H9 (cell line): ENCODE measurements at places on chromosomes 12 and 14. TPM values are rescaled to one million over a fixed set of nuclear protein-coding genes. Genes with fewer than 3 reads are reported as not detected.
A peak's percentile ranks its signal among the peaks of the same experiment; 100 is the strongest.

The OR10AD1 gene
- total RNA-seq = not detected in 2 replicates

DNA sequence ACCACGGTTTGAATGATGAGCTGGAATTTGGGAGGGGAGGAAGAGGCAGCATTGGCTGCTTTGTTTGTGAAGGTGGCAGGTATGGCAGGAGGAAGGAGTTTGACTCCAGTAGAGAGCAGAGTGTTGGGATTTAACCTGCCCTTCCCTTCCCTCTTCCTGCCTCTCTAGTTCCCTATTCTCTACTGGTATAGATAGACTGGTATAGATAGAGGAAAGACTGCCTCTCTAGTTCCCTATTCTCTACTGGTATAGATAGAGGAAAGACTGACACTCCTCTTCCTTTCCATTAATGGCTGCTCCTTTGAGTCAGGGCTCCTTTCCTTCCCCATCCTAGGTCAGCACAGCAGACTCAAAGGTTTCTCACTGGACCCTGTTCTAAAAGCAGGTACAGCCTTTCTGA, 8.4 kb upstream of the SYCP3 start:
- DNase-seq = no peak

The NDRG2 gene
- total RNA-seq = 18.1 and 20.6 TPM in 2 replicates

The PLCZ1 gene
- total RNA-seq = not detected in 2 replicates

The ZNF740 gene
- 41.2 and 47.2 TPM in 2 replicates for total RNA-seq

GRCh38 chr12:56020423-56021184, at the start of gene IKZF4:
Gene IKZF4, plus strand, starts transcription at chr12:56021043. Its CDS starts 451 bp downstream, at chr12:56021494.
- DNase-seq = peak; percentile 87

The LMNTD1 gene
- not detected in 2 replicates for total RNA-seq

DNA sequence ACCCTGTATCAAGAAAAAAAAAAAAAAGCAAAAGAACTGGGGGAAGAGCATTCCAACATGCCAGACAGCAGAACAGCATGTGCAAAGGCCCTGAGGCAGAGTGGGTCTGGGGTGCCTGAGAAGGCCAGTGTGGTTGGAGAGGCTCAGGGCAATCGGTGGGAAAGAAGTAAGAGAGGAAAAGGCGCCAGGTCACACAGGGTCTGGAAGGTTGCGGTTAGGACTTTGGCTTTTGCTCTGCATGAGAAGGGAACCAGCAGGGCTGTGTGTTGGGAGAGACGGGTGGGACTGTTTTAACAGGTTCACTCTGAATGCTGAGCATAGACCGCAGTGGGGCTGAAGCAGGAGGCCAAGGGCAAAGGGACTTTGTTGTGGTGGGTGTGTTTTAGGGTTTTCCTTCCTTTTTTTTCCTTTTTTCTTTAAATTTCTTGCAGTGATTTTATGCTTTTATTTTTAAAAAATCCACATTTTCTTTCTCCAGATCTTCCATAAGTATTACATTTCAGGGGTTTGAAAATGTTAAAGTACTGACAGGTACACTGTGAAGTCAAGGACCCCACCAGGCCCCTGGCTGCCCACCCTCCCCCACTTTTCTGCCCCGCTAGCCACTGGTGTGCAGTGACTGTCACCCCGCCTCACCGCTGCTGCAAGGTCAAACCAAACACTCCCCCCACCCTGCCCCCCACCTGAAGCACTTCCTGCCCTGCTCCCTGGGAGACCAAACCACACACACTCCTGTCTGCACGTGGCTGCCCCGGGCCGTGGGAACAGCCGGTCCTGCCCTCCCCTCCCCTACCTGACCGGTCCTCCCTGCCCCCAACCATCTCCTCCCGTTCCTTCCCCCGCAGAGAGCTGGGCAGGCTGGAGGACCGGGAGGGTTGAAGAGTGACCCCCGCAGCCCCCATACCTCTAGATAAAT, 30.0 kb downstream of the DTX1 start:
- no peak for DNase-seq

GRCh38 chr14:99564256-99564925, 39.6 kb downstream of the CCDC85C start:
- no peak for DNase-seq

DNA sequence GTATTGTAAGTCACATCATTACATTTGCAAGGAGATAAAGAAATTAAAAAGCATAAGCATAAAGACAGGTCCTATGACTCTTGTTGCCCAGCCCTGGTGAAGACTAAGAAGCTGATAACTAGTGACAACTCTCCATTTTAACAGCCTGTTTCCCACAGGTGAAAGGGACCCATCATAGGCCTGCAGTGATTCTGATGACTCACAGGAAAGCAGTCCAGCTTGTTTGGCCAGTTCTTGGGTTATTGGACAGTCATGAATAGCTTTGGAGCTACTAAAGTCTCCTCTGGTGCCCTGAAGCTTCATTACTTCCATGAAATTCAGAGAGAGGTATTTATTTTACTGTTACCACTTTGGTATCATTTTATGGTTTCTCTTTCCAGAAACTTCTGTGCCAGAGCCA, 55.5 kb upstream of the DYRK2 start:
- no peak for DNase-seq

GRCh38 chr12:117517219-117517739, 155.9 kb upstream of the NOS1 start:
- no peak for DNase-seq

The P2RX2 gene
- total RNA-seq = 1.8 and 2.2 TPM in 2 replicates

The ARHGAP9 gene
- 3.7 and 4.4 TPM in 2 replicates for total RNA-seq

GRCh38 chr12:89883630-89884389, 175.2 kb upstream of the ATP2B1 start:
- DNase-seq = peak; percentile 59

DNA sequence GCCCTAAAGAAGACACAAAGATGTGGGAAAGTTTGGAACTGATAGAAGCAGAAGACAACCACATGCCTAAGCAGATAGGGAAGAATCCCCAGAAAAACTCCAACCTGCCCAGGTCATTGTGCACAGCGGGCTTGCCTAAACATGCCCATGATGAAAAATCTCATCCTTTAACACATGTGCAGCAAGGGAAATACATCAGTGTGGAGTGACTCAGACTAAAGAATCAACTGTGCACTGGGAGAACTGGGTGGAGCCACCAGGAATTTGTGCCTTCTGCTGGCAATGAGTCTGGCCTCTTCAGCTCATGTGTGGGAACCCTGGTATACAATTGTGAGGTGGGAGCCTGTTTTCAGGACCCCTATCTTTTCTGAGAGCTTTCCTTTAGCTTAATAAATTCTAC, 398.5 kb downstream of the FSCB start:
- DNase-seq = no peak

The MMP19 gene
- 1.7 and 2.4 TPM in 2 replicates for total RNA-seq

DNA sequence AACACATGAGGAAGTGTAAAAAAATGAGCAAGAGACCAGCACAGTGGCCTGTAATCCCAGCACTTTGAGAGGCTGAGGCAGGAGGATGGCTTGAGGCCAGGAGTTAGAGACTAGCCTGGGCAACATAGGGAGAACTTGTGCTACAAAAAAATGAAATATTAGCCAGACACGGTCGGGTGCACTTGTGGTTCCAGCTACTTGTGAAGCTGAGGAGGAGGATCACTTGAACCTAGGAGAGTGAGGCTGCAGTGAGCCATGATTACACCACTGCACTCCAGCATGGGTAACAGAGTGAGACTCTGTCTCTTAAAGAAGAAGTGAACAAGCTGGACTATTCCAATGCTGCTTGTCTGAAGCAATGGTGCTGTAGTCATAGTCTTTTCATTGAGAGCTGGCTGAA, 36.3 kb upstream of the MAP3K9 start:
- no peak for DNase-seq

GRCh38 chr14:94112513-94113063, 2.1 kb downstream of the IFI27 start:
- DNase-seq = peak; percentile 8

- peak; percentile 43 for DNase-seq
Measured at GRCh38 chr12:120012067-120012621, 23.1 kb downstream of the BICDL1 start.

GRCh38 chr12:94078138-94078723, 70.1 kb upstream of the PLXNC1 start:
- DNase-seq = no peak

The HOXC6 gene
- total RNA-seq = not detected in 2 replicates

The MAX gene
- total RNA-seq = 65.7 and 72.9 TPM in 2 replicates

The DHH gene
- total RNA-seq = 0.13 and 0.20 TPM in 2 replicates

DNA sequence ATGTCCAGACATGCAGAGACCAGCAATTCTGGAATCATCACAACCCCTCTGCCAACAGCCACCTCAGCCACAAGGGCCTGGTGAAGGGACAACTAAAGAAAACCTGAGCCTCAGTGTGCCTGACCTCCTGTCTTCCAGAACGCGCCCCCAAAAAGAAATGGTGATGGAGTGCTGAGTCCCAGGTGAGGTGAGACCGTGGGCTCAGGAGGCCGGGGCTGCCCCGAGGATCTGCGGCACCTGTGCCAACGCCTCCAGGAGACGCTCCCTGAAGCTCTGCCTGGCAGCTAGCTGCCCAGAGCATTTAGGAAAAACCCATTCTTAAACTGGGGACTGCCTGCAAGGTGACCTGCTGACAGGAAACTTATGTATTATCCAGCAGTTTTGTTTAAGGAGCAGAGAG, 51.2 kb downstream of the CDC42BPB start:
- DNase-seq = no peak

GRCh38 chr12:15534874-15535273, 212.6 kb downstream of the PTPRO start:
- no peak for DNase-seq

DNA sequence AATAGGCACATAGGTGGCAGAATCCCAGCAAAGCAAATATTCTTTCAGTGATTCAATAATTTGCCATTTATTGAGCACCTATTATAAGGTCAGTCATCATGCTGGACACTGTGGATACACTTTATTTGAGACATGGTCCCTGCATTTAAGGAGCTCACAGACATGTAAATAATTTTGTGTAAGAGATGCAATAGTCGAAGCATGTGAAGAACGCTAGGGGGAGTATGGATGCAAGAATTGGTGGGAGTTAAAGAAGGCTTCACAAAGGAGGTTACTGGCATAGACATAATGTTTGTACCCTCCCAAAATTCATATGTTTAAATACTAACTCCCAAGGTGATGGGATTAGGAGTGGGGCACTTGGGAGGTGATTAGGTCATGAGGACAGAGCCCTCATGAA, 260.6 kb upstream of the GARIN6 start:
- DNase-seq = no peak

- DNase-seq = peak; percentile 78
Measured at GRCh38 chr12:630656-631632, 32.3 kb downstream of the NINJ2 start.

GRCh38 chr14:56703947-56704346, 106.3 kb downstream of the OTX2 start:
- no peak for DNase-seq

DNA sequence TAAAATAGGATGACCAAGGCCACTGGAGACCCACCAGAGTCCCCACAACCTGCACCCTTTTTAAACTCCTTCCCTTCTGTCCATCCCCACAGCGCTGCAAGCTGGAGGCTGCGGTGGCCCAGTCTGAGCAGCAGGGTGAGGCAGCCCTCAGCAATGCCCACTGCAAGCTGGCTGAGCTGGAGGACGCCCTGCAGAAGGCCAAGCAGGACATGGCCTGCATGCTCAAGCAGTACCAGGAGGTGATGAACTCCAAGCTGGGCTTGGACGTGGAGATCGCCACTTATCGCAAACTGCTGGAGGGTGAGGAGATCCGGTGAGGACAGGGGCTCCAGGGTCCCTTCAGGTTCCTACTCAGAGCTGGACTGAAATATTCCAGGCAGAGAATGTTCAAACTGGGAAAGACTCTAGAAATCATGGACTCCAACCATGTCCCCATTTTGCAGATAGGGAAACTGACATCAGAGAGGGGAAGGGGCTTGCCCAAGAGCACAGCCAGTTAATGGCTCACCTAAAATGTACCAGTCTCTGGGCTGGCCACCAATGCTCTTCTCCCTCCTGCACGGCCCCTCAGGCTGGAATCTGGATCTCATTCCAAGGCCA, 17.2 kb downstream of the KRT85 start:
- DNase-seq = no peak

The PLA2G1B gene
- total RNA-seq = not detected in 2 replicates

- no peak for DNase-seq
Measured at GRCh38 chr14:36222337-36222736, 45.8 kb upstream of the PTCSC3 start.

DNA sequence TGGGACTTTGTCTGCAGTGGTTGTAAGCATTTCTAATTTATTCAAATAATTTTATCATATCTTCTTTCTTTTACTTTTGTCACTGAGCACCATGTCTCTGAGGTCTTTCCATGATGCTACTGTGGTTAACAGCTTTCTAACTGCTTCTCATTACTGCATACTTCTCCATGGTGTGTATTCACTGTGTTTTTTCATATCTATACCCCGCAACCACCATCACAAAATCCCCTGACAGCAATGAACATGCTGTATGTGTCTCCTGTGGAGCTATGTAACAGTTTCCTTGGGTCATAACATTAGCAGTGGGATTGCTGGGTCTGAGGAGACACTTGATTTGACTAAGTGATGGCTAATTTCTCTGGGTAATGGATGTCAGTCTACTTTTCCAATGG, 29.2 kb upstream of the CHST11 start:
- DNase-seq = no peak

The ZNF140 gene
- total RNA-seq = 19.2 and 21.7 TPM in 2 replicates

DNA sequence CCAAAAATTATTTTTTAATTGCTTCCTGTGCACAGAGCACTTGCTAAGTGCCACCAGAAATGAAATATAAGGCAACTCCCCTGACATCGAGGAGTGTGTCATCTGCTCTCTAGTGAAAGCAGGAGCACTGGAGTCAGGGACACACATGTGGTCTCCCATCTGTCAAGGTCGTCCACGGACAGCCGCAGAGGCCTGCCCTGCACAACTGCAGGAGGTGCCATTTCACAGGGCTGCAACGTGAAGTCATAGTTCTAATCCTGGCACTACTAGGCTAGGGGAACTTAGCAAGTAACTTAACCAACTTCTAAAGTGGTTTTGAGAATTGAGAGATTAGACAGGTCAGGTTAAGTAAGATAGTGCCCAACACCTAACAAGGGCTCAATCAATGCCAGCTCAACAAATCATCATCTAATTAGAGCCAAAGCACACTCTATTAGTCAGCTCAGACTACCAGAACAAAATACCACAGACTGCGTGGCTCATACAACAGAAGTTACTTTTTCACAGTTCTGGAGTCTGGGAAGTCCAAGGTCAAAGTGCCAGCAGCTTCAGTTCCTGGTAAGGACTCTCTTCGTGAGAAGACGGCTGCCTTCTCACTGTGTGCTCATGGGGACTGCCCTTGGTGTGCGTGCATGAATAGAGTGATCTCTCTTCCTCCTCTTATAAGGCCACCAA, 30.7 kb downstream of the FOXN3 start:
- DNase-seq = peak; percentile 2

DNA sequence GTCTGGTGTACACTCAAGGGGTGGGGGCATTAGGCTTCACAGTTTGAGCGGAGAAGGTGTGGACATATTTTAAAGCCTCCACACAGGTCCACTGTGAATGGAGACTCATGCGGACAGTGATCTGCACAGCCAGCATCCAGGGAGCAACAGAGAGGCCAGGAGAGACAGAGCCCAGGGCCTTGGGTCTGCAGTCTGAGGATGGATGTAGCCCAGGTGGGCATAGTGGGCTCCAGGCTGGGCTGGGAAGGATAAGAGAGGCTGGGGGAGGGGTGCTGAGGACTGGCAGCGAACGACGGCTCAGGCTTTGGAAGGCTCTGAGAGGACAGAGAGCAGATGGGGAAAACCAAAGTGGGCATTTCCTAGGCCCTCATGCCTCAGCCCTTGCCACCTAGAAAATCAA, 128.8 kb downstream of the PAPOLA start:
- DNase-seq = peak; percentile 15
